Breast epithelium (tissue), 4 donors: ENCODE measurements at places on chromosomes 5 and 9.

DNA sequence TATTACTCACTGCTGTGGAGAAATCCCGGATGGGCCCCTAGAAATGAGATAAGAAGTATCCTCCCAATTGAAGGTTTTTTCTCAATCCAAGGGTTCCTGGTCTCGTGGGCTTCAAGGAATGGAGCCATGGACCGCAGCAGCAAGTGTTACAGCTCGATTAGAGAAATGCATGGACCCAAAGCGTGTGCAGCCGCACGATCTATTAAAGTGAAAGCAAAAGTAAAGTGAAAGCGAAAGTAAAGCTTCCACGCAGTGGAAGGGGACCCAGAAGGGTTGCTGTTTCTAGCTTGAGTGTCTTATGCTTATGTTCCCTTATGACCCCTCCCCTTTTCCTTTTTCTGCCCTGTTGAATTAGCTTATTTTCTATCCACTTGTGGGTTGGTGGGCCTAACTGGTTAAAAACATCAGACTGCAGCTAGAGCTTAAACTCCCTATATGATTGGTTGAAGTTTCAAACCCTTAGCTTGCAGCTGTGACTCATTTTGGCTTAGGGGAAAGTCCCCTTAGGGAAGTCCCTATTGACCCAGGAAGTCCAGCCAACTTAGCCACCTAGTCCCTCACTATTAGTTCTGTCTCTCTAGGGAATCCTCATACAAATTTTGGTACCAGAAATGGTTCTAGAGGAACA lies 1111.8 kb downstream of the TAF11L14 start:
- DNase-seq, result no peak
- no peaks in the 10 kb centered on the region for H3K27me3 ChIP-seq
- no peaks in the 10 kb centered on the region for H3K36me3 ChIP-seq
- peak overlapping the region; percentile 68 for H3K4me3 ChIP-seq
- H3K27ac ChIP-seq, result peak overlapping the region; percentile 59

- no peak overlapping the region for H3K4me3 ChIP-seq
- H3K36me3 ChIP-seq, result no peaks in the 10 kb centered on the region
- no peak for DNase-seq
- H3K27ac ChIP-seq, result no peak overlapping the region
- H3K27me3 ChIP-seq, result no peaks in the 10 kb centered on the region
These were observed 160.3 kb upstream of the TRPC7 start for GRCh38 chr5:136525597-136525996.

- H3K36me3 ChIP-seq, result no peaks in the 10 kb centered on the region
- H3K27me3 ChIP-seq, result no peaks in the 10 kb centered on the region
- peaks cover 3% of the 10 kb centered on the region for H3K4me1 ChIP-seq
- DNase-seq, result no peak
These were observed 367.6 kb downstream of the ARL15 start for GRCh38 chr5:53942724-53943123.

GRCh38 chr9:114732823-114733222 lies 50.8 kb upstream of the TEX48 start:
- no peaks in the 10 kb centered on the region for H3K36me3 ChIP-seq
- H3K4me3 ChIP-seq, result no peak overlapping the region
- no peak overlapping the region for H3K27ac ChIP-seq
- DNase-seq, result no peak
- H3K27me3 ChIP-seq, result no peaks in the 10 kb centered on the region
- H3K4me1 ChIP-seq, result no peaks in the 10 kb centered on the region

DNA sequence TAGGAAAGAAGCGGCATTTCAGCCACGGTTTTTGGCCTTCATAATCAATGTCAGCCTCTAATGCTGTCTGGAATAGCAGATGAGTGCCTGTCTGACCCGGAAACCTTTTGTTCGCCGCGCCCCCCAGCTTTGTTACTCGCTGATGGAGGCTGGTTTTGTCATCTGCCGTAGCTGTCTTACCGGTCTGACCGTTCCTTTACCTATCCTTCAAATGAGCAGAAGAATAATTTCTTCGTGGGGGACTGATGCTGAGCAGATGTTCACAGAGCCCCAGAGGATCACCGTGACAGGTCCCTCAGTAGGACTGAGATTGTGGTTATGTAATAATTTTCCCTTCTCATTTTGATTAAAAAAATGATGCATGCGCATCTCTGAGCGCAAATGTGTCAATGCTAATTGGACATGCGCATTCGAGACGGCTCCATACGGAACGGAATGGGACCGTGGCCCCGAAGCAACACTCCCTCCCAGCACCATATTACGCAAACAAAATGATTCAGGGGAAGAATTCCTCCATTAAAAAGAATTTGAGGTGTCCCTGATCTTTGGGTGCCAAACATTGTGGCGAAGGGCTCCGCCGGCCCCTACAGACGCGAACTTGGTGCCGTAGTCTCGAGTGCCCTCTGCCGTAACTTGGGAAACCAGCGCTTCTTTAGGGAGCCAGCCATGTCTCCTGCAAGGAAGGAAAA lies 27.6 kb downstream of the TLX3 start:
- H3K4me3 ChIP-seq, result peak overlapping the region; percentile 38
- DNase-seq, result no peak
- no peaks in the 10 kb centered on the region for H3K36me3 ChIP-seq
- H3K27ac ChIP-seq, result no peak overlapping the region
- H3K27me3 ChIP-seq, result no peaks in the 10 kb centered on the region
- H3K4me1 ChIP-seq, result no peaks in the 10 kb centered on the region

DNA sequence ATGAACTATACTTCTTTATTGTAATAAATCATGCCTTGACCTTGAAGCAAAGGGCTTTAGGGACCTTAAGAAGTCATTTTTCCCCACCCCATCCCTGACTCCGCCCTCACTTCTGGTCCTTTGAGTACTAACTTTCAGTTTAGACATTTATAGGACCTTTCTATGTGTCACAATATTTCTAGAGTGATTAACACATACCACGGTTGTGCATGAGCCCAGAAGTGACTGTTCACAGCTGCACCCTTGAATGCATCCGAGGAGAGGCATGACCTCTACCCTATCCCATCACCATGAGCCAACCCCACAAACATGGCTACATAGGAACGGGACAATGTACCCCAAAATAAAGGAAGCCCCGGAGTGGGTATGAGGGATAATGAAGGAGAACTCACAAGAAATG lies 160.3 kb downstream of the HSD17B3 start:
- no peak overlapping the region for H3K27ac ChIP-seq
- no peaks in the 10 kb centered on the region for H3K27me3 ChIP-seq
- H3K4me3 ChIP-seq, result no peak overlapping the region
- H3K36me3 ChIP-seq, result no peaks in the 10 kb centered on the region

GRCh38 chr5:104344809-104345208 lies 782.2 kb upstream of the NUDT12 start:
- no peak overlapping the region for H3K27ac ChIP-seq
- no peaks in the 10 kb centered on the region for H3K36me3 ChIP-seq
- H3K4me1 ChIP-seq, result no peaks in the 10 kb centered on the region
- H3K27me3 ChIP-seq, result no peaks in the 10 kb centered on the region
- DNase-seq, result no peak

GRCh38 chr5:5437227-5438172 lies 15.0 kb downstream of the ICE1 start:
- H3K27me3 ChIP-seq, result no peaks in the 10 kb centered on the region
- DNase-seq, result no peak
- H3K36me3 ChIP-seq, result no peaks in the 10 kb centered on the region
- no peaks in the 10 kb centered on the region for H3K4me1 ChIP-seq

- H3K36me3 ChIP-seq, result no peaks in the 10 kb centered on the region
- no peaks in the 10 kb centered on the region for H3K4me1 ChIP-seq
- DNase-seq, result no peak
- no peak overlapping the region for H3K4me3 ChIP-seq
These were observed 98.2 kb downstream of the RORB start for GRCh38 chr9:74595286-74595685.

GRCh38 chr9:29958469-29958868 lies 2385.2 kb upstream of the C9orf72 start:
- no peak overlapping the region for H3K27ac ChIP-seq
- no peaks in the 10 kb centered on the region for H3K4me1 ChIP-seq
- no peaks in the 10 kb centered on the region for H3K27me3 ChIP-seq
- H3K4me3 ChIP-seq, result no peak overlapping the region

- no peaks in the 10 kb centered on the region for H3K36me3 ChIP-seq
- H3K4me3 ChIP-seq, result no peak overlapping the region
- no peaks in the 10 kb centered on the region for H3K27me3 ChIP-seq
- no peaks in the 10 kb centered on the region for H3K4me1 ChIP-seq
These were observed 999.8 kb downstream of the NR2F1-AS1 start for GRCh38 chr5:92581249-92581648.

DNA sequence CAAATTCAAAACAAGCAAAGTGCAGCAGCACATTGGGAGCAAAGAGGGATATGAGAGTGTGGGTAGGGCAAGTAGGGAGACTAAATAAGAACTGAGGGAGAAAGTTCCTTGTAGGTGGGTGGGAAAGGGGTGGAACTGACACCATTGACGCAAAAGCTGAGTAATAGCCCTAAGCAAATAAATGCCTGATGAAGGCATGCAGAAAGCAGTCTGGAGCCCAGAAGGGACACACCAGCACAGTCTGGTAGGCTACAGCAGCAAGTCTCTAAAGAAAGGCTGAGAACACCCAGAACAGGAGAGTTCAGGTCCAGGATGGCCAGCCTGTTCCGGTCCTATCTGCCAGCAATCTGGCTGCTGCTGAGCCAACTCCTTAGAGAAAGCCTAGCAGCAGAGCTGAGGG lies at the start of gene INSL4:
INSL4 (plus strand) TSS at position 208 of the 400 bp plus-strand sequence; CDS start at position 313, 105 bp downstream.
- no peak within 1 kb of the TSS for H3K27ac ChIP-seq
- no peak for DNase-seq
- no peaks in the 10 kb centered on the region for H3K4me1 ChIP-seq
- no peak within 1 kb of the TSS for H3K4me3 ChIP-seq
- no peaks in the 10 kb centered on the region for H3K27me3 ChIP-seq

- H3K27ac ChIP-seq, result peak overlapping the region; percentile 100
- peak overlapping the region; percentile 99 for H3K4me3 ChIP-seq
- H3K27me3 ChIP-seq, result no peaks in the 10 kb centered on the region
- peak; percentile 46 for DNase-seq
- H3K4me1 ChIP-seq, result peaks cover 15% of the 10 kb centered on the region
These were observed 782 bp upstream of the SKP1 start for GRCh38 chr5:134177369-134178095.

GRCh38 chr9:70587201-70587600 lies 172.7 kb upstream of the KLF9 start:
- H3K27me3 ChIP-seq, result no peaks in the 10 kb centered on the region
- no peak overlapping the region for H3K4me3 ChIP-seq
- no peaks in the 10 kb centered on the region for H3K36me3 ChIP-seq
- no peak for DNase-seq
- peaks cover 6% of the 10 kb centered on the region for H3K4me1 ChIP-seq

- DNase-seq, result no peak
- no peak overlapping the region for H3K27ac ChIP-seq
- no peak overlapping the region for H3K4me3 ChIP-seq
- H3K36me3 ChIP-seq, result no peaks in the 10 kb centered on the region
- H3K27me3 ChIP-seq, result no peaks in the 10 kb centered on the region
- H3K4me1 ChIP-seq, result no peaks in the 10 kb centered on the region
These were observed 9.3 kb upstream of the CCL21 start for GRCh38 chr9:34719021-34719768.

DNA sequence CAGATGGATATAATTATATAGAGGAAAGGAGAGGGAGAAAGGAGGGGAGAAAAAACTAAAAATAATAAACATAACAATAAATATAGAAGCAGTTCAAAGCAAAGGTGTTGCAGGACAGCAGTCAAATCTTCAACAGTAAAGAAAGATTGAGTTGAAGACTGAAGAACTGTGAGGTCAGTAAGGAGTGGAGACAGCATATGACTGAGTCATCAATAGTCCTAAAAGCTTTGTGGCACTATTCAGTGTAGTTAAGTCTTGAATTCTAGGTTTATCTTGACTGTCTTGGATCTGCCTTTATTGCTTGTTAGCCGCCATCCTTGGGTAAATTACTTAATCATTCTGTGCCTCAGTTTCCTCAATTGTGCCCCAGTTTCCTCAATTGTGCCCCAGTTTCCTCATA lies 137.0 kb downstream of the MRPS30 start:
- H3K36me3 ChIP-seq, result no peaks in the 10 kb centered on the region
- H3K4me3 ChIP-seq, result no peak overlapping the region
- no peak for DNase-seq
- H3K27ac ChIP-seq, result no peak overlapping the region
- no peaks in the 10 kb centered on the region for H3K27me3 ChIP-seq

DNA sequence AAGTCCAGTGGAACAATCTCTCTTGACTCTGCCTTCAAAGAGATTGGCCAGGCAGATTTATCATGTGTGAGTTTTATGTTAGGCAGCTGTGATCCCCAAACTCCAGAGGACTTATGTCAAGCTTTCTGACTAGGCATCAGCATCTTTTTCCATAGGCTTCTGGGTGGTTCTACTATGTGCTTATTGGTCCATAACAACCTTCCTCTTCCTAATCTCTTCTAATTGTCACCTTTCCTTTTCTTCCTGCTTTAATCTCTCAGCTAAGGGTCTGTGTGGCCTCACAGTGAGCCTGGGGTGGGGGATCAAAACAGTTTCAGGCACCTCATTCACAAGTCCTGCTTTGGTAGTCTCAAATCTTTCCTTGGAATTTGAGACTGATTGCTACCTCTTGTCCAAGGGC lies 170.9 kb upstream of the CHD1 start:
- H3K27ac ChIP-seq, result no peak overlapping the region
- H3K36me3 ChIP-seq, result no peaks in the 10 kb centered on the region
- DNase-seq, result no peak
- no peaks in the 10 kb centered on the region for H3K4me1 ChIP-seq
- no peaks in the 10 kb centered on the region for H3K27me3 ChIP-seq

GRCh38 chr5:5929291-5930020 lies 448.9 kb downstream of the MED10 start:
- H3K27ac ChIP-seq, result no peak overlapping the region
- no peak for DNase-seq
- no peaks in the 10 kb centered on the region for H3K36me3 ChIP-seq
- H3K4me1 ChIP-seq, result no peaks in the 10 kb centered on the region
- peaks cover 4% of the 10 kb centered on the region for H3K27me3 ChIP-seq

DNA sequence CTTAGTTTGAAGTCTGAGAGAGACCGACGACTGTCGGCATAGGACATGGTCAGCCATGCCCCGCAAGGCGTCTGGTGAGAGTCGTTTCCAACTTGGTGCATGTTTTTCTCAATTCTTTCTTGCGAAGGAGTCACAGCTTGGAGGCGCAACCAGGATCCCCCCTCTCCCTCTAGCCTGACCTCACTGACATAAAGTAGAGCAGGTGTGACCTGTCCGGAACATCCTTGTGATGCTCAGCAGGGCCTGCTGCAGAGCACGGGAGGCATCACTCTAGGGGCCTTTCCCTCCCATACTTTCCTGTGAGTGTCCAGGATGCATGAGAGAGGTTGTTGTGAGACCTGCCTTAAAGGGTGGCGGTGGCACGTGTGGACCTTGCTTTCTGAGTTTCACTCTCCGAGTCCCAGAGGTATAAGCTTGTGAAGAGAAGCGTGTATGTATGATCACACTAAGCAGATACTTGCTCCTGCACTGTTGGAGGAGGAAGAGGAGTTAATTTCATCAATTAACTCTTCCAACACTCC lies 5.0 kb downstream of the TENT4A start:
- no peak for DNase-seq
- no peak overlapping the region for H3K4me3 ChIP-seq
- H3K4me1 ChIP-seq, result peaks cover 24% of the 10 kb centered on the region
- H3K27ac ChIP-seq, result no peak overlapping the region

DNA sequence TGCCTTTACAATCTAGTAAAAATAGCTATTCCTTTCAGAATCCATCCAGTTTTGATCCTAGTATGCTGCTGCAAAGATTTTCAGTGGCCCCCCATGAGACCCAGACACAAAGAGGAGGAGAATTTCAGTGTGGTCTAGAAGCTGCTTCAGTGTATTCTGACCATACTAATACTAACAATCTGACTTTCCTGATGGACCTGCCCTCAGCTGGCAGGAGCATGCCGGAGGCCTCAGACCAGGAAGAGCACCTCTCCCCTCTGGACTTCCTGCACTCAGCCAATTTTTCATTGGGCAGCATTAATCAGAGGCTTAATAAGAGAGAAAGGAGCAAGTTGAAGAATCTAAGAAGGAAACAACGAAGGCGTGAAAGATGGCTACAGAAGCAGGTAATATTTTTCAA lies 48.5 kb downstream of the RNF180 start:
- H3K4me3 ChIP-seq, result no peak overlapping the region
- DNase-seq, result no peak
- H3K36me3 ChIP-seq, result no peaks in the 10 kb centered on the region
- H3K4me1 ChIP-seq, result no peaks in the 10 kb centered on the region
